ENCODE measurements at places on chromosomes 3 and 15. TPM values are rescaled to one million over a fixed set of nuclear protein-coding genes. Genes with fewer than 3 reads are reported as not detected.

The TGM4 gene
- total RNA-seq, result not detected

The LRRC49 gene
- total RNA-seq, result 29.4 TPM

The CCDC13 gene
- 0.29 TPM for total RNA-seq

The ST6GAL1 gene
- not detected for total RNA-seq

The PLA2G4E gene
- total RNA-seq, result under 0.01 TPM

All from smooth muscle cell of trachea (primary cell).